ENCODE measurements at places on chromosomes 4 and X.

DNA sequence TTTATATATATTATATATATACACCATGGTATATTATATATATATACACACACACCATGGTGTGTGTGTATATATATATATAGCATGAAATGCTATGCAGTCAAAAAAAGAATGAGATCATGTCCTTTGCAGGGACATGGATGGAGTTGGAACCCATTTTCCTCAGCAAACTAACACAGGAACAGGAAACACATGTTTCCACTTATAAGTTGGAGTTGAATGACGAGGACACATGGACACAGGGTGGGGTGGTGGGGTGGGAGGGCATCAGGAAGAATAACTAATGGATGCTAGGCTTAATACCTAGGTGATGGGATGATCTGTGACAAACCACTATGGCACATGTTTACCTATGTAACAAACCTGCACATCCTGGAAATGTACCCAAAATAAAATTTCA is 293.6 kb upstream of the NDST3 start:
- no peak for DNase-seq

GRCh38 chrX:24334461-24334860 is 20.6 kb upstream of the SUPT20HL2 start:
- no peak for DNase-seq

DNA sequence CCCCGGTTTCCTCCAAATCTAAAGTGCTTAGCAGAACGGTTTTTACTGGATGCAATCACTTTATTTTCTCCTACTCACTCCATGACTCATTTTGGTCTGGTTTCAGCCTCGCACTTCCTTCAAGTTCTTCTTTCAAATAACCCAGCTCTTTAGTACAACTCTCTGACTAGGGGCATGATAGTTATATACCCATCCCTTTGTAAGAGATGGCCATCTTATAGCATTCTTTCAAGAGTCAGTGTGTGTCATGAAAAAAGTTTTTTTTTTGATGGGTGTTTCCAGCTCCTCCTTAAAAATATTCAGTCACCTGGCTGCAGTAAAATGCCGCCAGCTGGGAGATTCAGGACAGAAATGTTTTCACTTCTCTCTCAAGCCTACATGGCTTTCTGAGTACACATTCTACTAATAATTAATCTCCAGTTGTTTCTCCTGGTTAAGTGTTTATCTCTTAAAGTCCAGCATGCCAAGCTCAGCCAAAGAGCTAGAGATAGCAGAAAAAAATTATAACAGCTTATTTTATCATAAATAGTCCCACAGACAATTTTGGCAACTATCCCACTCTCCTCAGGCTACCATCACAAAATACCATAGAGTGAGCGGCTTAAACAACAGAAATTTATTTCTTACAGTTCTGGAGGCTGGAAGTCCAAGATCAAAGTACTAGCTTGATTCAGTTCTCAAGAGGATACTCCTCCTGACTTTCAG is 139.3 kb downstream of the GASK1B start:
- DNase-seq = no peak

DNA sequence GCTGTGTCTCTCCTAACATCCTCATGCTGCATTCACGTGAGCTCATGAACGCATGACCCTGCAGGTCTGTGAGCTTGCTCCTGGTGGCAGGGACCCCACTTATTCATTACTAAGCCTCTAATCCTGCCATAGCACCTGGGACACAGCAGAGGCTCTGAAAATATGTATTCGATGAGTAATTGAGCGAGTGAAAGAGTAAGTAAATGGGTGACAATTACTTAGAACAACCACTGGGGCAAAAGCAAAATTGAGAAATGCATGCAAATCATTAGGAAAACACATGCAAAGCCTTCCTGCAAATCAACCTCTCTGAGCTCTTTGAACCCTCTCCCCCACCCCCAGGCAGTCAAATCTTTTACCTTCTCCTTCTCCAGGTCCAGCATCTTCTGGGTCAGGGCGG is 23.6 kb upstream of the C4orf50 start:
- DNase-seq = no peak

DNA sequence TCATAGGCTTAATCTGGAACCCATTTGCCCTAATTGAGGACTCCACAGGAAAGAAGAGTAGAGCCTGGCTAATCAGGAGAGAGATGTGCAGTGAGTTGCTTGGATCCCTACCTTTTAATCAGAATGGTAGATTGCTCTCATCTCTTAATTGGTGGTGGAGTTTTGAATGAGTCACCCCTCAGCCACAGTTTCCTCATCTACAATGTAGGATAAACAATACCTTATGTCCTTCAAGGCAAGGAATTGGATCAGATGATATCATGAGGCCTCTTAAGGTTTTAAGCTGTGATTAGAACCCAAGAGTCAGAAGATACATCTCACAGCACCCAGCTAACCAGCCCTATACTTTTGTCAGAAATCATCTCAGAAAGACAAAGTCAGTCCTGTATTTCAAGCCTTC is 39.1 kb downstream of the PDGFRA start:
- no peak for DNase-seq

- DNase-seq = no peak
Observed at GRCh38 chr4:26947318-26947717, 86.7 kb downstream of the STIM2 start.

DNA sequence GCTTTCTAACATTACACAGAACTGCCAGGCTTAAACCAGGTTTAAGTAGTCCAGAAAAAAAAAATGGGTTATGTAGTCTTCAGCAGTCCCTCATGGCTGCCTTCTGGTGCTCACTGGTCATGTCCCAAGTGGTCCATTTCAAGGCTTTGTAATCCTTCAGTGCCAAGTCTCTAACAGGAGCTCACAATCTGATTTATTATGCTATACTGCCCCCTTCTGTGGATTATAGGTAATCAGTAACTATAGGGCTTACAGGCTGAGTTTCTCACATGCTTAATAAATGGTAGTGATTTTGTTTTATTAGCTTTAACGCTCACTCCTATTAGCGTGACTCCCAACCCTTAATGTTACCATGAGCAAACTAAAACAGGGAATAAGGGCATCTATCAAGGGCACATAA is 92.5 kb upstream of the EDA2R start:
- DNase-seq = peak; percentile 34

- DNase-seq = no peak
Observed at GRCh38 chr4:85409251-85409650, 65.7 kb upstream of the ARHGAP24 start.

- no peak for DNase-seq
Observed at GRCh38 chrX:19746919-19747651, 140.3 kb downstream of the SH3KBP1 start.

GRCh38 chr4:151563194-151563593 is 154.2 kb downstream of the FHIP1A start:
- no peak for DNase-seq

GRCh38 chrX:133414406-133415275 is 648 bp downstream of the GPC4 start:
- DNase-seq = no peak

GRCh38 chrX:110394651-110395050 is 36.0 kb downstream of the RTL9 start:
- DNase-seq = no peak
